ENCODE measurements at places on chromosomes 5 and 9. TPM values are rescaled to one million over a fixed set of nuclear protein-coding genes. Genes with fewer than 3 reads are reported as not detected.

GPR150 gene
- total RNA-seq, result not detected

PLCXD3 gene
- total RNA-seq, result 0.48 TPM

FGD3 gene
- 2.1 TPM for total RNA-seq

BHMT gene
- 0.36 TPM for total RNA-seq

TAF11L13 gene
- not detected for total RNA-seq

TARS1 gene
- 166 TPM for total RNA-seq

All from esophagus mucosa (tissue), 1 donor.